ENCODE measurements at places on chromosomes 4 and X.

DNA sequence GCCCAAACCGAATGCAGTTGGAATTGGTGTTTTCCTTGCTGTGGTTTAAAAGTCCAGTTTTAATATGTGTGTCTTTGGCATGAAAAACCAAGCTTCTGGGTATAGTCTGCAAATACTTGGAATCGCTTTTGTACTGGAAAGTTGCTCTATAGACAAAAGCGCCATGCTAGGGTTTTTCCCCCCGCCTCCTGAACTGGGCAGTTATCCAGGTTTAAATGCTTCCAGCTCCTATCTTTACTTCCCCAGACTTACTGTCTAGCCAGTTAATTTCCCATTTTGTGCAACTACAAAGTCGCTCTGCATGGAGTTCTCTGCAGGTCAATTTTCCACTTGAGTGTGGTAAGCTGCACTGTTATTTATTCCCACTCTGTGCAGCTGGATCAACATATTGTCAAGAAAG lies 2.7 kb downstream of the RASL11B start:
- DNase-seq = no peak

- no peak for DNase-seq
These were observed 3.7 kb downstream of the QRFPR start for GRCh38 chr4:121377076-121377475.

- DNase-seq = no peak
These were observed 4.6 kb upstream of the PKD2 start for GRCh38 chr4:88002786-88003185.

- no peak for DNase-seq
These were observed 41.5 kb upstream of the PGRMC1 start for GRCh38 chrX:119194621-119195020.

DNA sequence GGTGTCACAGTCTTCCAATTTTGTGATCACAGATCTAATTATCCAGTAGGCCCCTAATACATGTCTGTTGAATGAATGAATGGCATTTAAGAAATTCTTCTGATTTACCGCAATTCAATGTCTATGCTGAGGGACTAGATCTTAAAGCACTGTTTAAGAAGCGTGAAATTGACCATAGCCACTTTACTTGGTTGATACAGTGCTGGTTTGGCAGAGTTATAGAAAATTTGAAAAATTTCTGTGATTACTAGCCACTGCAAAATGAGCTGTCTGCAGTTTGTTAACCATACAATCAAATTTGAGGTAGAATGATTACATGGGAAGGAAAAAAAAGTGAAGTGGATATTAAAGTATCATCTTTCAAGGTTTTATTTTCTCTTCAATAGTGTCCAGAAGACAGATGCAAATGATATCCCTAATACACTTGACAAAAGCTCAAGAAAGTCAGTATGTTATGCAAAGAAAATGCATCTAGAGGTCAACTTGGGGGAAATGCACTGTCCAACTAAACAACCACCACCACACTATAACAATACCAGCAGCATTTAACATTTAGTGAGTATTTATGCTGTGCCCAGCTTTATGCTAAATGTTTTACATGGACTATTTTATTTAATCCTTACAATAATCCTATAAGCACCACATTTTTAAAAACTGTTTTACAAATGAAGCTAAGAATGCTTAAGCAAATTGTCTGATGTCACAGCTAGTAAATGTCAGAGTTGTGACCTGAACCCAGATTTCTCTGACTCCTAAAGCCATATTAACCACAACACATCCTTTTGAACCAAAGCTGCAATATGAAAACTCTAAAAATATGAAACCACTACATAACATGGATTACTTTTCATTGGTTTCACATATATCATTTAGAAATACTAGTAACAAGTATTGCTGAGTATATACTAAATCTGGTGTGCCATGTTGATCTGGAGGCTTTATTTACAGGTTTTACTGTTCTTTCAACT lies 217.9 kb upstream of the MAB21L2 start:
- no peak for DNase-seq

- no peak for DNase-seq
These were observed 1852.2 kb upstream of the IGFBP7 start for GRCh38 chr4:58962424-58962823.

DNA sequence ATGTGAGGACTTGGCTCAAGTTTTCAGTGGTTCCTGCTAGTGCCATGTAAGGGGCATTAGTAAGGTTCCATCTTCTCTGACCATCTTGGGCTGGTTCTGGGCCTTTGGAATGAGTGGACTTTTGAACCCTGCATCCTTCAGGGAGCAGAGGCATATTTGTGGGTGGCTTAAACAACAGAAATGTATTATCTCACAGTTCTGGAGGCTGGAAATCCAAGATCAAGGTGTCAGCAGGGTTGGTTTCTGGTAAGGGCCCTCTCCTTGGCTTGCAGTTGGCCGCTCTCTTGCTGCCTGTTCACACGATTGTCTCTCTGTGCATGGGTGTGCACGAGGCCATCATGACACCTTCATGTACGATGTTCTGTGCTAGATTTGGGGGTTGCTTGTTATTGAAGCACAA lies 21.3 kb downstream of the CCKAR start:
- DNase-seq = no peak

- no peak for DNase-seq
These were observed 433 bp upstream of the COQ2 start for GRCh38 chr4:83285055-83285407.

GRCh38 chrX:41350976-41351569 lies 17.1 kb downstream of the DDX3X start:
- no peak for DNase-seq

GRCh38 chr4:39085891-39086290 lies 23.9 kb downstream of the KLHL5 start:
- no peak for DNase-seq

DNA sequence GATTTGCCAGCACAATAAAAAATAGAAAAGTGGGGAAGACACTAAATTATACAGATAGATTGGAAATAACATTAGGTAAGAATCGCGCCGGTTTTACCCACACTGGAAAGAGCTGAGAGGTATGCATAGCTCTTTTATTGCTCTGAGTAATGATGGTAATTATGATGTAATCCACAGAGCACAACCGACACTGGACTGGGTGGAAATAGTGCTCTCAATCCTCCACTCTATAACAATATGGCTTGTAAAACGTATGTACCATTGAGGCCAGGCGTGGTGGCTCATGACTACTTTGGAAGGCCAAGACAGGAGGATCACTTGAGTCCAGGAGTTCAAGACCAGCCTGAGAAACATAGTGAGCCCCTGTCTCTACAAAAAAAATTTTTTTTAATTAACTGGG lies 104.3 kb upstream of the RAPGEF2 start:
- DNase-seq = no peak

DNA sequence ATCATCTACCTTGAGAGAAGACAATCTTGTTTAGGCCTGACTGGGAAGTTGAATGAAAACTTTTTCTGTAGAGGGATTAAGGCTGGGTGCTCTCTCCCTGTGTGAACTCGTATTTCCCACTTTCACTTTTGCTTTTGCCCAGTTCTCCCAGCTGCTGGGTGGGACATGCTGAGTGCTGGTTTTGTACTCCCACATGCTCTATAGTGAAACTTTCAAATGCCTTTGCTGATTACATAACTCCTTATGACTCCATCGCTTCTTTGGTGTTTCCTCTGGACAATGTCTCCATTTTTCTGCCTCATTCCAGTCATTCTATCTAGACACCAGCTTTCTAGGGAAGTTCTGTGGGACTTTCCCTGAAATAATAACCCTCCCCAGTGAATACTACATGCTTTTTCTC lies 100.5 kb downstream of the CLNK start:
- DNase-seq = no peak

DNA sequence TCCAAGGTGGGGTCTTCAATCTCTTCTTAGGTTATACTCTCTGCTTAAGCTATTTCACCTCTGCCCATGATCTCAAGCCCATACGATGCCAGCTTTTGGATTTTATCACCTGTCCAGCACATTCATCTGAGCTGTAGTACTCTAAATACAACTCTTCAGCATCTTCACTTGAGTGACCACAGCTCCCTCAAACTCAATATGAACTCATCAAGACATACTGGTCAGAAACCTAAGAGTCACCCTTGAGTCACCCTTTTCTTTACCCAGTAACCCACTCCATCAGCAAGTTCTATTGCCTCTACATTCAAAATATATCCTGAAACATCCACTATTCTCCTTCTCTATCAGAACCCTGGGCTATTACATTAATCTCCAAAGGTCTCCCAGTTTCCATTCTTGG lies 69.4 kb downstream of the DCHS2 start:
- no peak for DNase-seq
